NCI-H2081 treated with DMSO at 0.1 percent for 48 hours (cell line): ENCODE measurements at places on chromosomes 13 and 19.

GRCh38 chr19:2334986-2335846 is 6.7 kb downstream of the SPPL2B start:
- no peak for DNase-seq

DNA sequence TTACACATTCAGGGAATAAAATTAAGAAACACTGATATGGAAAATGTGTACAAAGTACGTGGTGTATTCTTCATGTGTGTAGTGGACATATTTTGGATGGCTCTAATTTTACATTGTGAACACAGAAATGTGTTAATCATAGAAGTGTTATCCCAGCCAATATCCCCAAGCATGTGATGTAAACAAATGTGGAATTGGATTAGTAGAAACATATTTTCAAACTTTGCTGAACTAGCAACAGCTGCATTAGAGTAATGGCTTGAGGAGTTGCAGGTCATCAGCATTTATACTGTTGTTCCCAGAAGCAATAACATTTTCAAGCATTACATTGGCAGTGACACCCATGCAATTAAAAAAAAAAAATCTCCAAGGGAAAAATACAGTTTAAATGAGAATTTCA is 600.6 kb downstream of the SLITRK1 start:
- DNase-seq: no peak

DNA sequence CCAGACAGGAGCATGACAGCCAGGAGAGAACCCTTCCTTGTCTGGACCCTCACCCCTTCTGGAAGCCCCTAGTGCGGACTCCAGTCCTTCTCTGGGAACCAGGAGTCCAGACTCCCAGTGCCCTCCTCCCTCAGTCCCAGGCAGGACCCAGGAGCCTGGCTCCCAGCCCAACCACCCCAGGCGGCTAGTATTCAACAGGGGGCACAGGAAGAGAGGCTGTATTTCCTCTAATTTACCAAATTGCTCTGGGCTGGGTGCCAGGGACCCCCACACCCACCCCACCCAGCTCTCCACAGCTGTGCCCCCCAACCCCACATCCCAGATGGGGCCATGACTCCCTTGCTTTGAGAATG is 3.3 kb downstream of the GRIN2D start:
- DNase-seq: no peak

- no peak for DNase-seq
These were observed 137.9 kb downstream of the MTUS2 start for GRCh38 chr13:28958018-28958417.

GRCh38 chr19:58181902-58182576 is 822 bp upstream of the ZNF274 start:
- no peak for DNase-seq

- DNase-seq: no peak
These were observed 11.7 kb upstream of the TMEM255B start for GRCh38 chr13:113747291-113747833.

DNA sequence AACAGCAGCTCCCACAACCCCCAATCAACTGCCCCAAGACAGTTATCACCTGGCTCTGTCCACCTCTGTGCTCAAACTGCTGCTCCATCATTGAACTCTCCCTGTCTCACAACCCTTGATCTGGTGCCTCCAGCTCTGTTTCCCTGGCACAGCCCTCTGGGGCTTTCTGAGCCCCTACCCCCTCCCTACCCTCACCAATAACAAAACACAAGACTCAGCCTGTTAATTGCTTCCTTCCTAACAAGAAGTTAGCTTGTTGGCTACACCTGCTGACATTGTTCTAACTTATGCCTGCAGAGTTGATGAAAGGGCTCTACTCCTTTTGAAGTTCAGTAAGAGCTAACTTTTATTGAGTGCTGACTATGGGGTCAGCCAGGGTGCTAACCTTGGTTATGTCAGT is 99.4 kb upstream of the FNDC3A start:
- no peak for DNase-seq

DNA sequence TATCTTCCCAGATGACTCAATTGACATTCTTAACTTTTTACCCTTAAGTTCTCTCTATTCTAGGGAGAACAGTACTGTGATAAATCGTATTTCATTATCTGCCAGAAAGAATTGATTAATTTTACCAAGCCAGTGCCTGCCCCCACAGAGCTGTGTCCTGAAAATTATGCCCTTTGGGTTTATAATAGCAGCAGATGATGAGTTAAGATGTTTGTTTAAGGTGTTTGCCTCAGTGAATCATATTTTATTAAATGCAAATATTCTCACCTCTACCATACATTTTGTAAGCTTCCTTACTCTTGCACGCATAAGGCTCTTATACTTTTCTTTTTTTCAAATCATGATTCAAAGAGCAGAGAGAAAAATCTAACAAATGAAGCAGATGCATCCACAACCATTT is 318.6 kb downstream of the DCT start:
- DNase-seq: no peak

- DNase-seq: no peak
These were observed 310.9 kb downstream of the TDRD3 start for GRCh38 chr13:60707878-60708277.

DNA sequence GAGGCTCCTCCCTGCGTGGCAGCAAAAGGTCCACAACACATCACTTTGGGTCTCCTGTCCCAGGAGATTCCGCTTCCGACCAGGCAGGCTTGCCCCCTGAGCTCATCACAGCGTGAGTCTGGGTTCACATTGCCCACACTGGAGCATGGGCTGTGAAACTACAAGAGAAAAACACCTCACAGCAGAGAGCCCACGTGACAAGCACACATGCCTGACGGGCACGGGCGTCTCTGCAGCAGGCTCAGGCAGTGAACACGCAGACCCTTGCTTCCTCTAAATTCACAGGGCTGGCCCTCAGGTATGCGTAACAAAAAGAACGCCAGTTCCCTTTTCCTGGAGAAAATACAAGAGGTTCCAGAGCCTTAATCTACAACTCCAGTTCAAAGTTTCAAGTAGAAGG is 41.9 kb downstream of the RASA3 start:
- DNase-seq: no peak

- no peak for DNase-seq
These were observed 214.0 kb downstream of the ENOX1 start for GRCh38 chr13:43572656-43573360.

GRCh38 chr13:23671897-23672296 is 101.7 kb downstream of the TNFRSF19 start:
- DNase-seq: no peak

GRCh38 chr19:2488942-2489731 is 13.2 kb downstream of the GADD45B start:
- no peak for DNase-seq

DNA sequence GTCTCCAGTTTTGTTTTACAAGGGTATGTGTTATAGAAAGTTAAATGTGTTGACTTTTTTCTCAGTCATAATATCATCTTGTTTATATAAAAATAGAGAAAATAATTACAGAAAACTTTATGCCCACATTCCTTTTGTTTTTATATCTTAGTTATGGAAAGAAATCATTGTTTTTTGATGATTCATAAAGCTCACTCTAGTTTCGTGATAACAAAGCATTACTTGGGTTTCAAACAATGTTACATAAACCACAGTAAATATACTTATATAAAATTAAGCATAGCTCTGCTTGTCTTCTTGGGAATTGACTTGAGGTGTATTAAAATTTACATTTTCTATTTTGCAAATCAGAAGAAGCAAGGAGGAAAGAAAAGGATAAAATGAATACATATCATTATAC is 111.8 kb downstream of the SGCG start:
- DNase-seq: no peak

- no peak for DNase-seq
These were observed 1.1 kb upstream of the MED26 start for GRCh38 chr19:16628984-16629691.
